NCI-H1092 (cell line): ENCODE measurements at places on chromosomes 7 and 10.

DNA sequence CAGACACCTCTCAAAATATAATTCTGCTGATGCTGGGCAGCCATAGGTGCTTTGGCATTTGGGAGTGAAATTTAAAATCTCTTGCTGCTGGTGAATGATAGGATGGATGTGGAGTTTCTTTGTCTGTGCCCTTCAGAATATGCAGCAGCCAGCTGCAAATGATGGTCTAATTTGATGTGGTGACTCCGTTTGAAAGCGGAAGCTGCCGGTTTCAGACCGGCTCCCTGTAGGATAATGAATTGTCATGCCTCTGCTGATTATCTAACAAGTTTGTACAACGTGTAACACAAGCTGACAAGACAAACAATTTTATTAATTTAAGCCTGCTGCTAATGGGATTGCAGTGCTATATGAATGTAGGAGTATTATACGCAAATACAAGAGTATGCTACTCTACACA is 103.5 kb downstream of the SND1 start:
- no peak for DNase-seq

DNA sequence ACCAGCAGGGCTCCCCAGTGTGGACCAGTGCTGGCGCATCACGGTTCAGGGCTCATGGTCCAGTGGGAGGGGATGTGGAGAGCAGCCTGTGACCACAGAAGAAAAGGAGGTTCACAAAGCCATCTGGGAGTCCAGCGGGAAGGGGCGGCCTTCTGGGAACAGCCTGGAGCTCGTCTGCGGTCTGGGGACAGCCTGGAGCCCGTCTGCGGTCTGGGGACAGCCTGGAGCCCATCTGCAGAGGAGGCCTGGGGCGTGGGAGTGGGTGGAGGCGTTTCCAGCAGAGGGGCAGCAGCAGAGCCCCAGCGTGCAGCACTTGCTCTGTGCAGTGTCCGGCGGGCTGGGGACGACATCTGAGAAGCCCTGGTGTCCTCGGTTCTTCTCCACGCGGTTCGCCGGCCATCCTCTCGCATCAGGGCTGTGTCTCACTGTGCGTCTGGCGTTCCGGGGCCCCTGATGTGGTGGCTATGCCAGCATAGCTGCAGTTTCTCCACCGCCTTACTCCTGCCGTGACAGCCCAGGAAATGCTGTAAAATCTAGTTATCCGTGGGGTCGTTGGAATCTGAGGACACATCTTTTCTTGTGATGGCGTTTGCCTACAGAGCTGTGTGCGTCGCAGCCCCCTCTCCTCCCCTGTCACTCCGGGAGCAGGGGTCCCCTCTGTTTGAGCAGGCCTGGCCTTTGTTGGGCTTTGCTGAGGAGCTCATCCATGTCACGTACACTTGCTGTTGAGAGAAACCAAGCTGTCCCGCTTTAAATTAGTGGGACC is 104.6 kb downstream of the INPP5A start:
- no peak for DNase-seq

- no peak for DNase-seq
Observed at GRCh38 chr7:127154958-127155357, 97.8 kb downstream of the GRM8 start.

GRCh38 chr10:99330347-99330924 is 1.3 kb downstream of the CNNM1 start:
- DNase-seq = peak; percentile 25

GRCh38 chr7:560966-561630 is 41.5 kb upstream of the PDGFA start:
- no peak for DNase-seq

GRCh38 chr7:136857573-136857972 is 10.9 kb upstream of the CHRM2 start:
- no peak for DNase-seq

DNA sequence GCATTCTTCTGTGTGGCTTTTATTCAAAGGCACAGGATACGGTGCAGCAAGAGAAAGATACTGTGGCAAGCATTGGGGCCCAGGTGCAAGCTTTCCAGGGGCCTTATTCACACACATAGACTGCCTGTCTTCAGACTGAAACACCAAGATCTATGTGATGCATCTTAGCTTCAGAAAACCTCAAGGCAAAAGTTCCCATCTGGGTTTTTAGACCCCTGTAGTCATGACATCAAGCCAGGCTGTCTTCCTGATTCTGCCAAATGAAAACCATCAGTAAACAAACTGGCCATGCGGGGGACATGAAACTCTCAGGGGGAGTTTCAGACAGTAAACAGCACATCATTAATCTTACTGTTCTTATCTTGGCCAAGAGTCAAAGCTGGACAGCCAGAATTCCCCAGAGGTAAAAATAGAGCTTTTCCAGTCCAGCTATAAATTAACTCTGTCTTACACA is 9.8 kb downstream of the AGBL3 start:
- DNase-seq = no peak

GRCh38 chr10:94137747-94138146 is 144.0 kb downstream of the PLCE1 start:
- DNase-seq = no peak

GRCh38 chr7:28293527-28293835 is 112.9 kb upstream of the JAZF1 start:
- DNase-seq = no peak

GRCh38 chr7:155871211-155871610 is 58.9 kb upstream of the SHH start:
- DNase-seq = no peak

DNA sequence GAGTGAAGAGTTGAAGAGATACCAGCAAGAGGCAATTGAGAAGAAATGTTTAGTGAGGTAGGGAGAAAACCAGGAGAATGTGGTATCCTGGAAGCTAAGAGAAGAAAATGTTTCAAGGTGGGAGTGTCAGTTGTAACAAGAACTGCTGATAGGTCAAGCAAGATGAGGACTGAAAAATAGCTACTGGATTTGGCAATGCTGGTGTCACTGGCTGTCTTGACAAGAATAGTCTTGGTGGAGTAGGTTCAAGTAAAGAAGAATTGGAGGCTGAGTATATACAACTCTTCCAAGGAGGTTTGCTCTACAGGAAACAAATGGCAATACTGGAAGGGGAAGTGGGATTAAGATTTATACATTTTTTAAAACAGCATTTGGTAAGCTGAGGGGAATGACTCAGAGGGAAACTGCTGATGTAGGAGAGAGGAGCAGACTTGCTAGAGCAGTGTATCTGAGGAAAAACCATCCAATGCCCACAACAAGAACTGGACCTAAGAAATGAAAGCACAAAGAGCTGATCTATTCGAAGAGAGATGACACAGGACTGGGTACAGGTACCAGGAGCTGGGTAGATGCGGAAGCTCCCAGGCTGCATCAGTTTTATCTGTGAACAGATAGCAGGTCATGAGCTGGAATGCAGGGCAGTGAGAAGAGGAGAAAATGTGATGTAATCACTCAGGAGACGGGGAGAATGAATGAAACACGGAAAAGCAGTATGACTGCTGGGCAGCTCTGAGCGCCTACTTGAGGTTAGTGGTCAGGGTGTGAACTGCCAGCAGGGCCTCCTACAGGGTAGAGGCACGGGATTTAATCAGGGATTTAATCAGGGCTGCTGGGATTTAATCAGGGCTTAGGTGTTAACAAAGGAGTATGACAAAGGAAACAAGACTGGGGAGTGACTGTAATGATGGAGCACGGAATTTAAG is 34.5 kb downstream of the FAM25A start:
- DNase-seq = no peak

DNA sequence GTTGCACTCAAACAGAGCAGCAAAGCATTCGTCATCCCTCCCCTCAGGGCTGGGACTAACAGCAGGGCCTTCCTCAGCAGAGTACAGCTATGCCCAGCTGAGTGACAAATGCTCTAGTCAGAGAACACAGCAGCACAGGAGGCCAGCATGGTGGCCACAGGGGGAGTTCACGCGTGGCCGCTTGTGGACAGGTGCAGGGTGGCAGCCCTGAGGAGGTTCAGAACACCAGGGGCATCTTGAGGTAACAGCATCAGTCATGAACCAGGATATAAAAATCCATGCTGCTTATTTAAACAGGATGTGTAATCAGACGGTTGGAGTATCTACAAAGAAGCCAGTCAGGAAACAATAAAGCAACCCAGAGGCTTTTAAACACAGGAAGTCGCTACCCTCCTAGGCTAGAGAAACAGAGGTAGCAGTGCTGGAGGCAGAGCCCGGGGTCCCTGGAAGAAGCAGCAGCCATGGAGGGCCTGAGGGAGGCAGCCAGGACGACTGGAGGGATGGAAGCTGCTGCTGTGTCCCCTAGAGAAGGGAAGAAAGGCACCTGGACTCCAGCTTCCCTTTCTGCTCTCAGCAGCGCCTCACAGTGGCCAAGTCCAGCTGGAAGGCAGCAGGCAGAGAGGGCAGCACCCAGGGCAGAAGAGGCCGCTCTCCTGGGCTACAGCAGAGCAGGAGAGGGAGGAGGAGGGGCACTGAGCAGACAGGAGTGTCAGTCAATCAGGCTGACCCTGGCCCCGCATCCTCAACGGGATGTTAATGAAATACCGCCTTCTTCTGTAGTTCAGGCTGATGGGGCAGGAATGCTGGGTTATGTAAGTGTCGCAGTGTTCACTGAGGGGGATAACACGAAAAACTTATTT is 70.8 kb upstream of the UCN3 start:
- DNase-seq = no peak

DNA sequence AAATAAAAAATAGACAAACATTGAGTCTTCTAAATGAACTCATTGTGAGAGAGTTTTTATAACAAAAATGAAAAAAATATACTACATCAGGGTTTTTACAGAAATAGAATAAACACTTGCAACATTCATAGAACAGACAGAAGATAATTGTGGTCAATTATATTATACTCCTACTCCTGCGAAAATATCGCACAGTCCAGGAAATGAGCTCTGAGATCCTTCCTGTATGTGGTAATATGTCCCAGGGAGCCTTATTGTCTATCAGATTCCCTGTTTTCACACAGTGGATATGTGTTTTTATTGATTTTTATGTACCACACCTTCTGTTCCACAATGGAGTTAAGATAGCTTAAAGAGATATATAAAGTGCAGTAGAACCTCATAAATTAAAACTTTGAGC is 27.5 kb upstream of the RELN start:
- no peak for DNase-seq

- peak; percentile 27 for DNase-seq
Observed at GRCh38 chr7:70694434-70694970, 437.4 kb upstream of the GALNT17 start.

GRCh38 chr10:33395201-33395600 is 60.7 kb upstream of the NRP1 start:
- DNase-seq = no peak

- no peak for DNase-seq
Observed at GRCh38 chr10:75648351-75648750, 216.9 kb downstream of the LRMDA start.

DNA sequence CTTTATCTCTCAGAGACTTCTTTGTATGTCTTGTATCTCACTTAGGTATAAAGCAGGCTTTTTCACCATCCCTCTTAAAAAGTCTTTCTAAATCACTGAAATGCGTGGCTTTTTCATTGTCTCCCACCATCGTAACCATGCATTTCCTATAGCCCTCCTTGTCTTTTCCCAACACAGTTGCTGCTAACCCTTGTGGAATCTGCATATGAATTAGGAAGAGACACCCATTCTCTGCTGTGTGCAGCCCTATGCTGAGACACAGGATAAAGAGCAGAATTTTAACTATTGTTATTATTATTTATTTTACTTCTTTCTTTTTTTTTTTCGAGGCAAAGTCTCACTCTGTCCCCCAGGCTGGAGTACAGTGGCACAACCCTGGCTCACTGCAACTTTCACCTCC is 804.3 kb upstream of the COBL start:
- DNase-seq = no peak

GRCh38 chr7:29255906-29256692 is 61.5 kb downstream of the CHN2 start:
- DNase-seq = no peak

GRCh38 chr10:14016011-14016536 is 314.6 kb downstream of the FRMD4A start:
- DNase-seq = no peak

DNA sequence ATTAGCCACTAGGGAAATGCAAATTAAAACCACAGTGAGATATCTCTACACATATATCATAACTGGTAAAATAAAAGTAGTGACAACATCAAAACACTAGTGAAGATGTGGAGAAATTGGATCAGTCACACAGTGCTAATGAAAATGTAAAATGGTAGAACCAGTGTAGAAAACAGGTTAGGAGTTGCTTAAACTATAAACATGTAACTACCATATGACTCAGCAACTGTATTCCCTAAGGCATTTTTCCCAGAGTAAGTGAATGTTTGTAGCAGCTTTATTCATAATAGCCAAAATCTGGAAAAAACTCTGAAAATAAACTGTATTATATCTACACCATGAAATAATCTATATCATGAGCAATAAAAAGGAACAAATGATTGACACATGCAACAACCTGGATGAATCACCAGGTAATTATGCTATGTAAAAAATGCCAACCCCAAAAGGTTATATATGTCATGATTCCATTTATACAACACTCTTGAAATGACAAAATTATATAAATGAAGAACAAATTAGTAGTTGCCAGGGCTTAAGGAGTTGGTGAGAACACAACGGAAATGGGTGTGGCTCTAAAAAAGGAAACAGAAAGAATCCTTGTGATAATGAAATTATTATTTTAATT is 22.8 kb downstream of the SLC25A40 start:
- no peak for DNase-seq

DNA sequence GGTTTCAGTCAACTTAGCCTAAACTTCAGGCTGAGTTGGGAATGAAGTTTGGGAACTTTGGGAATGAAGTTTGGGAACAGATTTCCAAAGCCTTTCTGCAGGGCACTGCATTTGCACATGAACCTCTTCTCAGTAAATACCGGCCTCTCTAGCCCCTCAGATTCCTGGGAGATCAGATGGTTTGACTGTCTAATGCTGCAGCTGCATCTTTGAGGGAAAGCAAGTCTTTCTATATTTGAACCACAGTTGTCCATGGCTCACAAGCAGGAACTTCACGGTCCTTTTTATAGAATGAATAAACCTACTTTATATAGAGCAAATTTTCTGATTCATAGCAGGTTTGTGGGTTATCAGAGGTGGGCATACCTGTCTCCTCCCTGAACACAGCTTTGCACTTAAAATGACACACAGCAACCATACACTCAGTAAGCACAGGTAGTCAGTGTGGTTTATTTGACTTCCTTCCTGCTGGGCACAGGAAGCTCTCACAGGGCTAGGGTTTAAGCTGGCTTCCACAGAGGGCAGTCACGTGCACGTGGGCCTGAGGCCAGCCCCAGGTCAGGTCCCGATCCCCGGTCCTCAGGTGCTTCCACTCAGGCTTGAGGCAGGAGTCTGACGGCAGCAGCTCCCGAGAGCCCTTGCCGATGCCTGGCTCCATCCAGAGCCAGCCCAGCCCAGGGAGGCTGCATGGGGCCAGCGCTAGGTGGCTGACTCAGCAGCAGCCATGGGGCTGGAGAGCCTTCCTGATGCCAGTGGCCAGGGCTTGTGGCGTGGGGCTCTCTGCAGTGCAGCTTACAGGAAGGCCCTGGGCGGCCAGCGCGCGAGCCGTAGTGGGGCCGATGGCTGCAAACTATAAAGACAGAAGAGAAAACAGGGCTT is 12.8 kb upstream of the MMP21 start:
- no peak for DNase-seq

DNA sequence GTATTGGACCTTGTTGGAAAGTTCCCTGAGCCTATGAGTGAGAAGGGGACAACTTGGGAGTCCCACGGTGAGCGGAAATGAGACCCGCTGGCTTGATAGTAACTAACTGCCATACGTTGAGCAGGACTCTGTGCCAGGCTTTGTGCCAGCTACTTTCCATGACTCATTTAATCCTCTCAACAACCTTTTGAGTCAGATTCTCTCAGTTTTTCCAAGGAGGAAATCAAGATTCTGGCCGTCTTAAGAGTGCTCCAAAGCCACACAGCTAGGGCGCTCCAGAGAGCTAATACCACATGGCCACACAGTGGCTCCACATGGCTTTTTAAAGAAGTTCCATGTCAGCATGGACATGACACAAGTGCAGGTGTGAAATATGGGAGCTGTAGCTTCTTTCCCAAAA is 55.7 kb downstream of the NOD1 start:
- no peak for DNase-seq
